ENCODE measurements at places on chromosomes 7 and 10. TPM values are rescaled to one million over a fixed set of nuclear protein-coding genes. Genes with fewer than 3 reads are reported as not detected.

Gene MKI67
- total RNA-seq = 49.0 TPM

Gene AVPI1
- 5.6 TPM for total RNA-seq

Gene MPP7
- 6.8 TPM for total RNA-seq

Gene NEURL1
- total RNA-seq = not detected

Gene BICC1
- 2.6 TPM for total RNA-seq

Gene HOXA11
- total RNA-seq = 0.70 TPM

Gene NKX2-3
- total RNA-seq = not detected

All from dermis blood vessel endothelial cell (primary cell).